CD4-positive, alpha-beta T cell treated with Interferon alpha-2 for 1 hour (primary cell): ENCODE measurements at places on chromosomes 5 and 9.
A peak's percentile ranks its signal among the peaks of the same experiment; 100 is the strongest.

DNA sequence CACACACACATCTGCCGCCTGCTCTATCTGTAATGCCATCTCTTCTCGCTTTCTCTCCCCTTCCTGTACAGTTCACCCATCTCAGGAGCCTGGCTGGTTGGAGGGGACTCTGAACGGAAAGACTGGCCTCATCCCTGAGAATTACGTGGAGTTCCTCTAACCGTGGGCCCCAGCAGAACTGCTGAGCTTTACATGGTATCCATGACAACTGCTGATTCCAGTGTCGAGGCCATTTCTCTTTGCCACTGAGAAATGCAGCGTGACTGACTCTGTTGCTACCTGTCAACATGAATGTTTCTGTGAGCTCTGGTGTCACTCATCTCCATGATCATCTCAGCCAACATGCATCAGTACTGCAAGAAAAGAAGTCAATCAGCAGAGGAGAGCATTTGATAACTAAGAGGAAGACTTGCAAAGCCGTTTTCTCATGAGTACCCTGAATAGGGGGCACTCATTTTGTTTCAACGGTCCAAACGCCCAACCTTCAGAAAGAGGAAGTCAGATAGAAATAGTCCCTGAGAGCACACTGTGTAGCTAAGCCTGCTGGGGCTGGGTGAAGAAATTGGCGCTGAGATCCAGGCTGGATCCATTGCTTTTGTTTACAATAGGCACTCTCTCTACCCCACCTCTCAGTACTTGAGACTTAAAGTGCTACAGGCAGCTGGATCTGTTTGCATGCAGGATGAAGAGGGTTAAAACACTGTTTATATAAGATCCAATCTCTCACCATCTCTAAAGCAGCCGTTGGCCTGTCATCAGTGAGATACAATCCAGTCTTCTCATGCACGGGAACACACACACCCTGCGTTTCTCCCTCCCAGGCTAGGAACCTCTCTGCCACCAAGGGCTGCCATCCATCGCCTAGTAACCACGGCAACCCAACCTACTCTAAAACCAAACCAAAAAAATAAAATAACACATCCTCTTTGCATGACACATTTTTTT lies 180.9 kb downstream of the NR3C1 start:
- DNase-seq: peak; percentile 78

GRCh38 chr5:123871373-123871772 lies 359.4 kb downstream of the CSNK1G3 start:
- no peak for DNase-seq

GRCh38 chr9:138042640-138043039 lies 165.1 kb downstream of the CACNA1B start:
- DNase-seq: no peak

- DNase-seq: no peak
Observed at GRCh38 chr5:95647886-95648860, 1.6 kb downstream of the RFESD start.

- DNase-seq: no peak
Observed at GRCh38 chr5:147863454-147864158, 14.9 kb upstream of the SCGB3A2 start.

DNA sequence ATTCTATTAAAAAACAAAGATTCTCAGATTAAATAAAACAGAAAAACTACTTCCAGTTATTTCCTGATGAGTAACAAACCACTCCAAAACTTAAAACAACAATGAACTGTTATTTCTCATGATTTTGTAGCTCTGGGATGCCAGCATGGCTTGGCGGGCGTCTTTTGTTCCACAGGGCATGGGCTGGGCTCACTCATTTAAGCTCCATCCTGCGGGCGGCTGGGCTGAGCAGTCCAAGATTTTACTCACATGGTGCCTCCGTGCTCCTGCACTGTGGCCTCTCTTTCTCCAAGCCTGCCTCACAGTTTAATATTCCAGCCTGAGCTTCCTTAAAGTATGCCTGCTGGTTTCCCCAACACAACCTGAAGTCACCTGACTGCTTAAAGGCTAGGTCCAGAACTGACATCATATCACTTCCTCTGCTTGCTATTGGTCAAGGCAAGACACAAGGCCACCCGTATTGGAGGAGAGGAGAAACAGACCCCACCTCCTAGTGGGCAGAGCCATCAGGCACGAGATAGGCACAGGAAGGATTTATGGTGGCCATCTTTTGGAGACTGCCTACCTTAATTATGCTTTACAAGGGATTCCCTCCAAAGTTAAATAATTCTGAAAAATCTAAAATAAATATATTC lies 41.6 kb upstream of the ZBTB43 start:
- no peak for DNase-seq

DNA sequence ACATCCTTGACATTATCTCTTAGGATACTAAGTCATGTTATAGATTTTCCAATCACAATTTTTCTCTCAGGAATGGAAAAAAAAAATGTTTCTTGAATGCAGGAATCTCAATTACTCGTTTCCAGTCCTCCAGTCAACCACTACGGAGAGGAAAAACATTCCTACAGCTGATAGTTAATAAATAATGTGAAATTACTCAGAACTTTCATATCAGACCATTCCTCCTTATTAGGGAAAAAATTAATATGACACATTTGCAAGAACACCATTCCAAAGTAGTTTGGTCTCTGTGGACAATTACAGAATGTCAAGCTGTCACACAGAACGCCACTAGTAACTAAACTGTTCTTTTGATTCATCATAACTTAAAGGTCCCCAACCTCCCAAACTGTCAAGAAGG lies 31.5 kb downstream of the MED27 start:
- no peak for DNase-seq

GRCh38 chr5:74294231-74294705 lies 346.3 kb downstream of the ENC1 start:
- DNase-seq: no peak

DNA sequence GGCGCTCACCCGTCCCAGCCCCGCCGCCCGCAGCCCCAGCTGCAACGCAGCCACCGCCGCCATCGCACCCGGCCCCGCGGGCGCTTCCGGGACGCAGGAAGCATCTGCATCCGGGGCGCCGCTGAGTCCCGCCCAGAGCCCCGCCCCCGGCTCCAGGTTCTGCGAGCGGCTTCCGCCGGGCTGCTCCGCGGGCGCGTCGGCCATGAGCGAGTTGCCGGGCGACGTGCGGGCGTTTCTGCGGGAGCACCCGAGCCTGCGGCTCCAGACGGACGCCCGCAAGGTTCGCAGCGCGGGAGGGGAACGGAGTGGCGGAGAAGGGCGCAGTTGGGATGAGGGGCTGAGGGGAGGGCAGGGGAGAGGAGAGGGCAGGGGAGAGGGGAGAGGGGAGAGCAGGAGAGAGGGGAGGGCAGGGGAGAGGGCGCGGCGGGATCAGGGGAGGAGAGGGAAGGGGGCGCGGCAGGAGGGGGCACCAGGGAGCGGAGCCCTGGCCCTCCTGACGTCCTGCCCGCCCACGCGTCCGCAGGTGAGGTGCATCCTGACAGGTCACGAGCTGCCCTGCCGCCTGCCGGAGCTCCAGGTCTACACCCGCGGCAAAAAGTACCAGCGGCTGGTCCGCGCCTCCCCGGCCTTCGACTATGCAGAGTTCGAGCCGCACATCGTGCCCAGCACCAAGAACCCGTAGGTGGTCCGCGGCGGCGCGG lies at the start of the genes SURF1 and SURF2:
Gene SURF1, minus strand, starts transcription at position 97 of the 701 bp plus-strand sequence. Its CDS starts 34 bp downstream, at position 63.
Gene SURF2, plus strand, starts transcription at position 160 of the 701 bp plus-strand sequence. Its CDS starts 43 bp downstream, at position 203.
- DNase-seq: peak; percentile 91

- no peak for DNase-seq
Observed at GRCh38 chr9:106102821-106103220, 408.5 kb downstream of the TMEM38B start.

- no peak for DNase-seq
Observed at GRCh38 chr5:141783005-141783946, 94.9 kb downstream of the PCDH1 start.

DNA sequence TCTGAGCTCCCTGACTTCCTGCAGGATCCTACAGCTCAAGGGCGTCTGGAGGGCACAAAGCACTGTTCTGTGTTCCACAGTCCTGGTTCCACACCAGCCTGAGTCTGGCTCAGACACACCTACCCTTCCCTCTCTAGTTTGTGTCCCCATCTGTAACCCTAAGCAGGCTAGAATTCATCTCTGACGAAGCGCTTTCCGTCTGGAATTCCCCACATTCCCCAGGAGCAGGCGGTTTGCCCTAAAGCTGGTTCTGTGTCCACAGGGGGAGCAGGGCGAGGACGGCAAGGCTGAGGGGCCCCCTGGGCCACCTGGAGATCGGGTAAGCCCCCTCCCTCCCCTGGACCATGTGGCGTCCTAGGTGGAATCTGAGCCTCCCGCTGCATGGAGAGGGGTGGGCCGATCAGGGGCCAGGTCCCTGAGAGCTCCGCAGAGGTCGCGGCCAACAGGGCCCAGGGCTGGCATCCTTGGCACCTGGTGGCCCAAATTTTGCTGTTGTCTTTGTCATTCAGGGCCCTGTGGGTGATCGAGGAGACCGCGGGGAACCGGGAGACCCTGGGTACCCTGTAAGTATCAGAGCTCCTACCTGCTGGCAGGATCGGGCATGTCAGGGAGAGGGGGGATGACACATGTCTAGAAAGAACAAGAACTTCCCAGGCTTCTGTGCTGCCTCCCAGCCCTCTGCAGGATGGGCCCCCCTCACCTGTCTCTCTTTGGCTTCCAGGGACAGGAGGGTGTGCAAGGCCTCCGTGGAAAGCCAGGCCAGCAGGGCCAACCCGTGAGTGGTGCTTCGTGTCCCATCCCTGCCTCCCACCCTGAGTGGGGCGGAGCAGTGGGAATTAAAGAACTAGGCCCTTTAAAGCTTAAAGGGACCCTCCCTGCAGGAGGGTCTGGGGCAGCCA lies 34.5 kb upstream of the ORM1 start:
- no peak for DNase-seq

GRCh38 chr9:76369583-76369982 lies 24.6 kb downstream of the RFK start:
- no peak for DNase-seq

- DNase-seq: no peak
Observed at GRCh38 chr5:10724781-10725507, 36.1 kb downstream of the DAP start.

- no peak for DNase-seq
Observed at GRCh38 chr5:21142791-21143190, 1154.8 kb upstream of the CDH18 start.
